ENCODE measurements at places on chromosomes 3 and 15. TPM values are rescaled to one million over a fixed set of nuclear protein-coding genes. Genes with fewer than 3 reads are reported as not detected.

POLQ gene
- 27.1 TPM for total RNA-seq

B3GNT5 gene
- total RNA-seq, result 2.0 TPM

EFCAB12 gene
- 0.83 TPM for total RNA-seq

ZNF860 gene
- 0.10 TPM for total RNA-seq

SOX2 gene
- total RNA-seq, result not detected

LMOD3 gene
- not detected for total RNA-seq

AQR gene
- total RNA-seq, result 46.6 TPM

AADAC gene
- not detected for total RNA-seq

C3orf22 gene
- total RNA-seq, result not detected

DHFR2 gene
- total RNA-seq, result 7.9 TPM

TM4SF4 gene
- total RNA-seq, result not detected

OXTR gene
- total RNA-seq, result 1.0 TPM

MFAP1 gene
- total RNA-seq, result 37.3 TPM

ATP13A5 gene
- total RNA-seq, result not detected
